ENCODE measurements at places on chromosomes 6 and 20.

GRCh38 chr6:80769106-80769505 lies 662.6 kb downstream of the BCKDHB start:
- no peak for DNase-seq

DNA sequence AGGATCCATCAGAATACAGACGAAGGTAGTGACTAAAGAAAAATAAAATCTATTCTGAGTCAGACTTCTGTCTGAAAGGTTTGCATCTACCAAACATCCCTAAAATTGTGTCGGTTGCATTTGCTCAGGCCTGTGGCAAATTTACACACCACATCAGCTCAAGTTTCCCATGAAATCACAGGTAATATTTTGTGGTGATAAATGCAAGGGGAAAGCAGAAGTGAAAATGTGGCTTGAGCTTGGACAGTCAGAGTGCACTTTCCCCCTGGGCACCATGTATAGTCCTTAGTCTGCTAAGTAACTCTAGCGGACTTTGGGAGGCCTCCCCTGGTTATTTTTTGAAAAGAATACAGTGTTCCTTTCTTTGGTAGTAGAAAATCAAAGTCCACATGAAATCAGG lies 159.1 kb downstream of the PKHD1 start:
- no peak for DNase-seq

DNA sequence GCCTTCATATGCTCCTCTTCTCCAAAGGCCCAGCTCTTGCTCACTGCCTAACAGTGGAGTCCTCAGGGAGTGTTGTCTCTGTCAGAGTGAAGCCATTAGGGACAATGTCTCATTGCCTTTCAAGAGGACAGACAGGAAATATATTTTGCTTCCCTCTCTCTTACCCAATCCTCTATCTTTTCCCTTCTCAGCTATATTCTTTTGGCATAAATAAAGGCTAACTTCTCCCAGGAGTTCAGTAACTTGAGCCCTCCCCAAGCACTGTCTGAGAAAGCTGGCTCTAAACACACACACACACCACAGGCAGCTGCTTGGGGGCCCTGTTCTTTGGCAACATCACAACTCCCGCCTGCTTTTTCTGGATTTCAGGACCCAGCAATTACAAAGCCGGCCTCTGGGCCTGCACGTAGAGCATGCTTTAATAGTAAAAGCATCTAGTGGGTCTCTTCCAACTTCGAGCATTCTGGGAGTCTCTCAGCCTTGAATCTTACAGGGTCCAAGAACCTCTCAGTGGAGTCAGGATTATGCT lies 34.7 kb upstream of the LAMA4 start:
- no peak for DNase-seq

DNA sequence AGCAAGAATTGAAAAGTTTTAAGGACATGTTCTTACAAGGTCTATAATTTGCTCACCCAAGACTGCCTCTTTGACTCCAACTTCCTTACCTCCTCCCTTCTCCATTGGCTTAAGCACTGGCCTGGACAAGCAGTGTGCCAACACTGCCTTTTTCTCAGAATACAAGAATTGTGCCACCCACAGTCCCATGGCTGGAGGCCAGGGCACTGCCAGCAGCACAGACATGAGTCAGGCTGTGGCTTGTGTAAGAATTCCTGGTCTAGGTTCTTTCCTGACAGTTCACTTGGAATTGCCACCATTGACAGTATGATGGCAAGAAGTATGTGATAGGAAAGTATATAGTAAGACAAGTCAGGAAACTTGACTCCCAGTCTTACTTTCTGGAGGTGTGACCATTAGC lies 202.7 kb upstream of the MARCKS start:
- no peak for DNase-seq

- DNase-seq: no peak
Measured at GRCh38 chr6:110856296-110856695, 18.3 kb upstream of the AMD1 start.

All from activated CD4-positive, alpha-beta T cell treated with anti-CD3 and anti-CD28 coated beads for 36 hours (primary cell).